ENCODE measurements at places on chromosomes 1 and 21.

GRCh38 chr1:56508523-56508983 lies 70.8 kb downstream of the PLPP3 start:
- DNase-seq, result peak; percentile 17

- no peak for DNase-seq
These were observed 64.1 kb downstream of the RPAP2 start for GRCh38 chr1:92362970-92363369.

DNA sequence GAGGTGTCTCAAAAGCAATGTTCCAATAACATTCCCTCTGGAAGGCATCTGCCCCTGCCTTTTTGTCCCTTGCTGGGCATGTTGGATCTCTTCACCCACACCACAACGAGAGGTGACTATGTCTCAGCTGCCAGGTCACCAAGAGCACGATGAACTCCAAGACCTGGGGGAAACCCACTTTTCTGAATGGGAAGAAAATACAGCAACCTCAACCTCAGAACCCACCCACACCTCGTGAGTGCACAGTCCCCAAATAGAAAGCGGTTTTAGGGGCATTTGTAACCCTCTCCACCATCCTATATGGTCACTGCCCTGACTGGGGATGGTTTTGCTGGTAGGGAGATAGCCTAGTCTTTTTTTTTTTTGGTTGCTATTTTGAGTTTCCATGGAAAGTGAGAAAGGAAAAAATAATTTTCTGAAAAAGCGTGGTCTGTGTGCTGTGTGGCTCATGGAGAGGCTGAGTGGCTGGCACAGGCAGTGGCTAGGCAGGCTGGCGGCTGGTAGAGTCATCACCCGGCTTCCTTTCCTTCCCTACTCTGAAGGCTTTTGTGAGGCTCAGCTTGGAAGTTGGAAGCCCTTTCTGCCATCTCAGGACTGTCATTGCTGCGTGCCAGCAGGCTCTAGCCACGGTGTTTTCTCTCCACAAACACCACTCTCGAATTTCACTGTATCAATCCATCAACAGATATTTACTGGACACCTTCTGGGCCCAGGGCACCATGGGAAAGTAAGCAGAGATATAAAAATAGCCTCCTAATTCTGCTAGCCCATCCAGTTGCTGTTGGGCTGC lies 15.8 kb downstream of the TSPAN2 start:
- no peak for DNase-seq

GRCh38 chr1:151638074-151638775 lies 26.4 kb downstream of the SNX27 start:
- no peak for DNase-seq

DNA sequence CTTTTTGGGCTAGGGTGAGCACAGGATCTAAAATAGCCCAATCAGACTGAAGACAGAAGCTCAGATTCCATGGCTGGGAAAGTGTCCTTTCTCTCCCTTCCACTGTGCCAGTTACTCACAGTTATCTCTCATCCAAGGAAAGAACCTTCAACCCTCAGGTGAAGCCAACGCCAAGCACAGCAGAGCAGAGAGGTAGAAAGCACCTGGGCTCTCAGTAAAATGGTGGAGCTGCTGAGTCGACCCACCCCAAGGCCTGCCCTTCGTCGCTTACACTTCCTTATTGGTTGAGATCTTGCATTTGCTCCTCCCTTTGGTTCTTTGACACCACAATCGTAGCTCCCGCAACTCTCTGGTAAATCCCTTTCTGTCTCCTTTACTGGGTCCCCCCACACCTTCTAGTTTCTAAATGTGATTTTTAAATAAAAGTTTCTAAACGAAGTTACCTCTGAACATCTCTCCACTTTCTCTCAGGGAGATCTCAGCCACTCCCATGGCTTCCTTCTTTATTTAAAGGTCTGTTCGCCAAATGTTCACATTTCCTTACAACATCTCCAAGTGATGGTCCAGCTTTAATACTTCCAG lies 27.5 kb upstream of the SLC30A1 start:
- DNase-seq, result no peak

- no peak for DNase-seq
These were observed 13.7 kb downstream of the ACTRT2 start for GRCh38 chr1:3034728-3035562.

DNA sequence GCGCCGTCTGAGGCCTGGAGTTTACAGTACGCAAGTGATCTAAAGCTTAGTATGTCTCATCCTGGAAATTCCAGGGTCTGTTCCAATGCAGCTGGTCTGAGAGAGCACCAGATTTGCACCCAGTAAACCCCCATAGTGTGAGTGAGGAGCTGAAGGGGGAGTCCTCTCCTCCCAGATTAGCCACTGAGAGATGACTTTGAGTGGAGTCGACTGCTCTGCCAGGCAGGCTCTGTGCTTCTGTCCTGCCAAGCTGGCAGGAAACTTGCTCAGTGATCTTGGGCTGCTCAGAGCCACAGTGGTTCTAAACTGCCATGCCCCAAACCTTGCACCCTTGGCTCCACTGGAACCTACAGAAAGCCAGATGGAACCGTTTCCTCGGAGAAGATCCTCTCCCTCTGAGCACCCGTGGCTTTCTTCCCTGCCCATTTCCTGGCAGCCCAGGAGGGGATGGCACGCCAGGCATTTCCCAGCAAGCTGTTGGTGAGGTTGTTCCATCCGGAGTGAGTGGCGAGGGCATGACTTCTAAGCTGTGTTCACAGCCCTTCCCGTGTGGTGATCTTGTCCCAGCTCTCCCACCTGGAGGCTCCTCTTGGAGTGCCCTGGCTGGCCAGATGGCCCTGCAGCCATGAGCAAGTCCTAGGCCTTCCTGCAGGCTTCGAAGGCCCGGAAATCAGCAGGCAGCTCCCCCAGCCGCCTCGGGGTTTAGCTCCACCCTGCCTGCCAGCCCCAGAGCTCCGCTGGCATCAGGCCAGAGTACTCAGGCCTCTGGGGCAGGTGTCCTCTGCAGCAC lies 125.9 kb upstream of the VAMP3 start:
- peak; percentile 43 for DNase-seq

DNA sequence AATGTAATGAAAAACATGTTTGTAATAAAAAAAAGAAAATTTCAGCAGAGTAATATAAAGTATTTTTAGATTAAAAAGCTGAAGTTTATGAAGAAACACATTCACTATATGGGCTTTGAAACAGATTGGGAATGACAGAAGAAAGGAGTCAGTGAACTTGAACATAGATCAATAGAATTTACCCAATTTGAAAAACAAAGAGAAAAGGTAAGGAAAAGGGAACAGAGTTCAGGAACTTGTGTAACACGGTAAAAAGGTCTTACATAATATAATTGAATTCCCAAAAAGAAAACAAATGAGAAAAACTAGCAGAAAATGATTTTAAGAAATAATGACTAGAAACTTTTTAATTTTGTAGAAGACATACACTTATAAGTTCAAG lies 206.8 kb downstream of the KCNT2 start:
- no peak for DNase-seq

DNA sequence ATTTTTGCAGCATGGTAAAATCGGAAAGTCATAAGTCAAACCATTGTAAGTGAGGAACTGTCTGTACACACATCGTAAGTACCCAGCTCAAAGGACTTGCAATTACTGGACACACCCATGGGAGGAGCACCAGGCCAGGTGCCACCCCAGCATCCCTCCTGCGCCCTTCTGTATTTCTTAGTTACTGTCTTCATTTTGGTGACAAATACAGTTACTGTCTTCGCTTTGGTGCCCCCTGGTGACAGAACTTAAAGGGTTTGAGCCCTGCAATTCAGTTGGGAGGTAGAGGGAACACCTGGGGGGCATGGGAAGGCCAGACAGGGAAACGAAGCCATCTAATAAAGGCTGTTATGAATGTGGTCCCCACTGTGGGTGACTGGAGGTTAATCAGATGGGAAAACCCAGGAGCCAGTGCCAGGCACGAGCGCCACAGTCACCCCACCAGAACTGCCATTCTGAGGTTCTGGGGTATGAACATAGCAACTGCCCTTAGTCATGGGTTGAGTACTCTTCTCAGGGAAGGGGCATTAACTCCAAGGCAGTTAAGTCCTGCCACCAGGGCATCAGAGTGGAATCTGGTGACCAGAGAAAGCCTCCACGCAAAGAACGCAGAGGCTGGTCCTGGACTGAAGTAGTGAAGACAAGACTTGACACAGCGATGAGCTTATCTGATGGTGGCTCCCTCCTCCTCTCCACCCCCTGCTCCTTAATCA lies 612.9 kb downstream of the PTPRU start:
- DNase-seq, result peak; percentile 28

DNA sequence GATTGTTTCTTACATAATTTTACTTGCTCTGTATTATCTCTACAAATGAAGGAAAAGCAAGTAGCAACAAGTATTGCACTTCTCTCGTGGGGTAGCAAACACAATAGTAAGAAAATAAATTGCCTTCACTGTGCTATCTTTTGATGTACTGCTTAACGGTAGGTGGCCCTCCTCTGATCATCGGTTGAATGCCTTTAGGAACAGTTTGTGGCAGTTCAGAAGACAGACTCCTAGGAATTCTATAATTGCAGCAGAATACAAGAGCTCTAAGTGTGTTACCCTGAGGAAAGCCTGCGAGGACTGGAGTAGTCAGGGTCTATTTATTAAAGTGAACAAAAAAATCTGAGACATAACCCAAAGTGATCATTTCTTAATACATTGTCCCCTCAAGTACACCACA lies 1135.9 kb downstream of the KCNT2 start:
- no peak for DNase-seq

DNA sequence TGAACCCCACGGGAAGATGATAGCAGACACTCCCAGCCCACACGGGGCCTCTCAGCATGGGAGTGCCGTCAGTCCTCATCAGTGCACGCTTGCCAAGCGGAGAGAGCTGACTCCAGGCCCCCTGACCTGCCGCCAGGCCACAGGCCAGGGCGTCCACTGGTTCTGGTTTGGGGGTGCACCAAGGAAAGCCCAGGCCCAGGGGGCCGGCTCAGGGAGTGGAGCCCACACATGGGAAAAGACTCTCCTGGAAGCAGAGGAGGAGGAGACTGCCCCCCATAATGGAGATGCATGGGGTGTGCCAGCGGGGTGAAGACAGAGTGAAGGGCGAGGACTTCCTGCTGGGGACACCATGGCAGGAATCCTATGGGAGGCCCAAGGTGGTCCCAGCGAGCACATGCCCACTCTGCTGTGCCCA lies 6.4 kb downstream of the TRIM11 start:
- no peak for DNase-seq

DNA sequence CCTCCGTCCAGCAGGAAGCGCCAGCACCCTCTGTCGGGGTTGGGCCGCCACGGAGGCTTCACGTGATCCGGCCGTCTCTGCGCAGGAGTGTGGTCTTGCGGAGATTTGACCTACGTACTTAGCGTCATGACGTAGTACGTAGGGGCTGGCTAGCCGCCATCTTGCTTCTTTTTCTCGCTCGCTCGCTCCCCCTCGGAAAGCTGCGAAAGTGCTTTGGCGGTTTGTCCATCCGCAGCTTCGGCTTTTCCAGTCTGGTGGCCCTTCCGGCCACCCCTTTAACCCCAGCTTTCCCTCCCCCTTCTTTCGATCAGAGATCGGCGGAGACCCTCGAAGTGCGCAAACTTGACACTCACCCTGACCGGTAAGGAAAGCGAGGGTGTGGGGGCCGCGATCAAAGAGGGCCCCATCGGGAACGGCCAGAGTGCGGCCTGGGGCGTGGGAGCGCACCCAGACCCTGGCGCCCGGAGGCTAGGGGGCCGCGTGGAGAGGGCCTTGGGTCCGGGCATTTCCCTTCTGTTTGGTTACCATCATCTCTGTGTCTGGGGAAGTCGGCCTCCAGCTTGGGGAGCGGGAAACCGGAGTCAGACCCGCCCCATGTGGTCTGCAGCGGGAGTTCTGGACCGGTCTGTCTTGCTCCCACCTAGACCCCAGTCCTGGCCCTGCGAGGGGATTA lies at the start of gene PRRC2C:
PRRC2C (plus strand) TSS at position 156 of the 673 bp plus-strand sequence. CDS start 26,559 bp downstream, outside the sequence.
- DNase-seq, result peak; percentile 94

DNA sequence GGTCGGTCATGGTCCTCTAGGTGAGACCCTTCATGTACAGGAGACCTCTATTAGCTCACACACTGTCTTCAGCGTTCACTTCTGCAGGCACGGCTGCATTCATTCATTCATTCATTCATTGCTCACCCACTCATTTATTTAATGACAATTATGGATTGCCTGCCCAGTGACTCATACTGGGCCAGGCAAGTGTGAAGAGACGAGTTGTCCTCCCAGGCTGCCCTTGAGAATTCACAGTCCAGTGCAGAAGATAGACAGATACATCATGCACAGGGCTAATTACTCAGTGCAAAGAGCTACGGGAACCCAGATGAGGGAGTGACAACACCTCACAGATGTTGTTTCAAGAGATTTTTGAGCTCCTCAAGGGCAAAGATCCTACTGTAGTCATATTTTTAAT lies 248.4 kb downstream of the TNR start:
- DNase-seq, result no peak

- DNase-seq, result peak; percentile 28
These were observed 46.9 kb downstream of the IL23R start for GRCh38 chr1:67213164-67213563.

DNA sequence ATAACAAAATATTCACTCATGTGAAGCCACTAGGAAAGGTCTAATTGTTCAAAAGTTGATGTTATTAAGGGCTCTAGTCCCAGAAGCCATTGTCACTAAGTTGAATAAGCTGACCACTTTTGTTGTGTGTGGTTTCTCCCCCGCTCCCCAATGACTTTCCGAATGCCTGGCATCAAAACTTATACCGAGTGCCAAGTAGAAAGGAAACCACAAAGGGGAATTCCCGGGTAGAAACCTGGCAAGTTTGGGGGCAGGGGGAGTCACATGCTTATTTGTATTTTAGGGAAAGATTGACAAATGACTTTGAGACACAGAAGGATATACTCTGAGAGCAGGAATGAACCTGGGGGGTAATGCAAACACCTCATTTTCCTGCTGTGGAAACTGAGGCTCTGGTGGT lies 154.1 kb downstream of the TGFBR3 start:
- DNase-seq, result peak; percentile 27

DNA sequence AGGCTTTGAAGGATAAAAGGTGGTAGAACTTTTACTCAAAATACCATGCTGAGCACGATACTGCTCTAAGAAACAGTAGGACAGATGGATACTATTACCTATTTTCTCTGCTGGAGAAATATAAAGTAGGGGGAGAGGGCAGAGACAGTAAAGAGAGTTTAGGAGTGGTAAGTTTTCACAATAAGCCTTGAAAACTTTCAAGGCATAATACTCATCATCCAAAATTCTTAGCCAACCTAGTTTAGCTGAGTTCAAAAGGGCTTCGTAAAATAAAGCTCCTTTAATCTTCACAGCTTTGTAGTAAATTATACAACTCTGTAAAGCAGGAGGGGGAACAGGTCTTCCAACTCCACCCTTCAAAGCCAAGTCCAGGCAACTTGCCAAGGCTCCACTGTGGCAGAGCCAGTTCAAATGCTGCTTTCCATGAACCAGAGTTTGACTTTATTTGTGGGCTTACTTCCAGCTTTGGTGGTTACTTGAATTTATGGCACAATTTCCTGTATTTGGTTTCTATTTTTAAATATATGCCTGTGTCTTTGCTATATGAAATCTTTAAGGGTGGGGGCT lies 15.5 kb downstream of the TEX38 start:
- DNase-seq, result peak; percentile 46

- DNase-seq, result peak; percentile 68
These were observed 5.9 kb upstream of the VPS45 start for GRCh38 chr1:150061632-150062101.

DNA sequence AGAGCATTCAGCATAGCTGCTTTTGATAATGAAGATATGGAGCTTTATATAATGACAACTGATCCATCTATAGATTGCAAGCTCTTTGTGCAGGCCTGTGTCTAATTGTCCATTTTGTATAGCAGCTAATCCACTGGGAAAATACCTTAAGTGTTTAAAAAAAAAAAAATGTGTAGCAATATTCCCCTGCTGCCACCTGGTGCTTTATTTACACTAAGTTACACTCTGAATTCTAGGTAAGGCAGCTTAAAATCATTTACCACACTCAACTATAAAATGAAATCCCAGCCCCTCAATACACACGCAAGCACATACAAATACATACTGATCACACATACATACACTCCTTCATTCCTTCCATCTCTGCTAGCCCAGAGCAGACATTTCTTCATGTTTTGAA lies 49.1 kb upstream of the BCL9 start:
- no peak for DNase-seq

All from AG08395 (cell line).